ENCODE measurements at places on chromosomes 5 and 9. TPM values are rescaled to one million over a fixed set of nuclear protein-coding genes. Genes with fewer than 3 reads are reported as not detected.

Gene MYO10
- total RNA-seq: 122 TPM

Gene COL5A1
- 6.7 TPM for total RNA-seq

Gene TRIM32
- total RNA-seq: 23.7 TPM

GRCh38 chr5:56465769-56466135 lies 232.6 kb upstream of the ANKRD55 start:
- H3K27me3 ChIP-seq: no peaks in the 10 kb centered on the region
- no peaks in the 10 kb centered on the region for H3K36me3 ChIP-seq
- DNase-seq: no peak
- H3K4me3 ChIP-seq: no peak overlapping the region
- H3K4me1 ChIP-seq: no peaks in the 10 kb centered on the region
- H3K27ac ChIP-seq: no peak overlapping the region

Gene ADCY2
- total RNA-seq: 7.8 TPM

- no peaks in the 10 kb centered on the region for H3K4me1 ChIP-seq
- H3K27me3 ChIP-seq: no peaks in the 10 kb centered on the region
- no peak overlapping the region for H3K27ac ChIP-seq
- no peaks in the 10 kb centered on the region for H3K36me3 ChIP-seq
- DNase-seq: no peak
These were observed 301.3 kb upstream of the IRX4 start for GRCh38 chr5:2184026-2184366.

Gene BTNL3
- 97.7 TPM for total RNA-seq

Gene SLC34A3
- total RNA-seq: 4.0 TPM

DNA sequence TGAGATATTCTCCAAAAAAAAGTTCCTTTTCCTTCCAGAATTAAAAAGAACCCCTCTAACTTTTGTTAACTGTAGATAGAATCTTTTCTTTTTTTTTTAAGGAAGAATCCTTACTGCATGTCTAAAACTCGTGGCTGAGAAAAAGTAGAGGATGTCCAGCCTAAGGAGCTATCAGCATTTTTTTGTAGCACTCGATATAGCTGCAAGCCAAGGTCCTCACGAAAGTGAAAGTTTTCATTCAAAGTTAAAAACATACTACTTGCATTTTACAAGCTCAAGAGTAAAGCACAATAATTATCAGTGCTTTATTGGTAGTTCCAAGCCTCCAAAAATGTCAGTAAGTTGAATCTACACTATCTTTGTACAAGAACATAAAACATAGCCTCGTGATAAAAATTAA lies 28.7 kb upstream of the ZSWIM6 start:
- H3K36me3 ChIP-seq: no peaks in the 10 kb centered on the region
- no peaks in the 10 kb centered on the region for H3K4me1 ChIP-seq
- no peak overlapping the region for H3K27ac ChIP-seq
- no peaks in the 10 kb centered on the region for H3K27me3 ChIP-seq

Gene SOHLH1
- total RNA-seq: not detected

DNA sequence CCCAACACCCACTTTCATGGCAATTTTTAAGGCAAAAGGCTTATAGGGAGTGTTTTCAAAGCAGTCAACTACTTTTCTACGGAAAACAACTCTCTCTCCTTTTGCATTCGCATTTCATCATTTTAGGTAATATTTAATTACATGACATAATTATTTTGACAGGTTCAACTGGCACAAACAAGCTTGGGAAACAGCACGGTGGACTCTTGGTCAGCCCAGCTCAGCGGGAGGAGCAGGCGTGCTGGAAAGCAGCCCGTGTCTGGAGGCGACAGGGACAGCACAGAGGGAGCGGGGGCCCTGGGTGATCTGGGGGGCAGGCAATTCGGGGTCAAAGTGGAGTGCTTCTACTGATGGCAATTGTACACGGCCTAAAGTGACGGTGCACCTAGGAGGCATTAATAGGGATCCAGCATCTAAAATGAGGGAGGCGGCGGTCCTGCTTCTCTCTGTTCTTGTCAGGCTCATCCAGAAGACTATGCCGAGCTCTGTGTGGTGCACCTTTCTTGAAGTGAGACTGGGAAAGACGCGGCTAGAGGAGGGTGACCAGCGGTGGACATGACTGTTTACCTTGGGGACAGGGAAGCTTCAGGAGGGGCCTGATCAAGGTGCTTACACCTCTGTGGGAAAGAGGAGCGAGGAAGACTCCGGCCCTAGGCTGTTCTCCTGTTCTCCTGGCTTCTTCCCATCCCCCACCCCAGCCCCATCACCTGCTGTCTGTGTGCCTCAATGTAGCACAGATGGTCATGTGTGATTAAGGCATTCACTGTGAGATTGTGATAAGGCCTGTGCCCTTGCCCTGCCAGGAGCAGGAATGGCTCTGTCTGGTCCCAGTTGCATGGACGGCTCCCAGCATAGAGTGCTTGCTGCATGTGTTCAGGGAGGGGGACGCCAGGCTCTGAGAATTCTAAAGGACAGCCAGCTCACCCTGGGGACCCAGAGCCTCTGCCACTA lies 3.4 kb downstream of the MYMK start:
- H3K4me1 ChIP-seq: no peaks in the 10 kb centered on the region
- H3K4me3 ChIP-seq: no peak overlapping the region
- no peak overlapping the region for H3K27ac ChIP-seq
- H3K27me3 ChIP-seq: no peaks in the 10 kb centered on the region
- H3K36me3 ChIP-seq: no peaks in the 10 kb centered on the region

Gene OBP2A
- total RNA-seq: not detected

Gene PTPRD
- total RNA-seq: 125 TPM

DNA sequence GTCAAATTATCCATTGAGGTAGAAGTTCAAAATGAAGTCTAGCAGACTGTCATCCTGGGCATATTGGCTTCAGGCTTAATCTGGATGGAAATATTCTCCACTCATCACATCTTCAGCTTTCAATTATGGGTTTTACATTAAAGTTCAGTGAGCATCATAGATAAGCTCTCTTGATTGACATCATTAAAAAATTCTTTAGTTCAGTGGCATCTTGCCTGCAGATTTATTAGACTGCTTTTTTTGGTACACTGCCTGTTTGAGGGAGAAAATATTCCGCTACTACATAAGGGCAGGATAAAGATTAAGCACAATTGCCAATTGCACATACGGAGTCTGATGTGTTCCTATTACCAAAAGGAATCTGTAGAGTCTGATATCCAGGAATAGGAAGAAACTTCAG lies 2353.8 kb downstream of the MAT2B start:
- no peaks in the 10 kb centered on the region for H3K36me3 ChIP-seq
- no peaks in the 10 kb centered on the region for H3K4me1 ChIP-seq
- no peak overlapping the region for H3K4me3 ChIP-seq
- H3K27ac ChIP-seq: no peak overlapping the region
- no peak for DNase-seq

DNA sequence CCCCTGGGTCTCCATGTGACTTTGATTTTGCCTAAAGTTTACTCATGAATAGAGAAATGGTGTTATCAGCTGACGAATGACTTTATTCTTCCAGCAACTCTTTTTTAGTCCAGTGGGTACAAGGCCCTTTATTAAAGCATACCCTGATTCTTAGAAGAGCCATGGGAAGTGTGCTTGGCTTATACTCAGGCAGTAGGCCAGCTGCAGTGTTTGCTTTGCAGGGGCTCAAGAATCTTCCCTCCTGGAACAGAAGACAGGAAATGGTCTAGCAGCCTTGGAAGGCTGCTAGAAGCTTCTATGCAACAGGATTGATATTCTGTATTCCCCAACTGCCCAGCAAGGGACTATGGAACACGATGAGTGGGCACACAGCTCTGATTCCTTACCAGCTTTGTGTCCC lies 73.4 kb upstream of the PLPP6 start:
- no peaks in the 10 kb centered on the region for H3K27me3 ChIP-seq
- H3K4me1 ChIP-seq: no peaks in the 10 kb centered on the region
- no peak for DNase-seq

Gene C9orf153
- total RNA-seq: 0.54 TPM

DNA sequence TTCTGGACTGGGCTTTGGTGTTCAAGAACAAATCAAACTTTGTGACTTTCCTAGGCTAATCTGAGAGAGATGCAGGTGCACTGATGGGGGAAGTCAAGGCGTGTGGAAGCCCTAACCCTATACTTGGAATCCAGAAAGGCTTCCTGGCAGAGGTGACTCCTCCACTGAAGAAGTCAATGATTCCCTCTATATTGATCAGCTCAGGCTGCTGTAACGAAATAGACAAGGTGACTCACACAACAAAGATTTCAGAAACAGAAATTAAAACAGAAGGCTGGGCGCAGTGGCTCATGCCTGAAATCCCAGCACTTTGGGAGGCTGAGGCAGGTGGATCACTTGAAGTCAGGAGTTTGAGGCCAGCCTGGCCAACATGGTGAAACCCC lies 69.6 kb upstream of the GGTA1 start:
- no peak for DNase-seq
- peaks cover 18% of the 10 kb centered on the region for H3K4me1 ChIP-seq
- H3K36me3 ChIP-seq: no peaks in the 10 kb centered on the region
- H3K27me3 ChIP-seq: no peaks in the 10 kb centered on the region

Gene IFNB1
- total RNA-seq: not detected

DNA sequence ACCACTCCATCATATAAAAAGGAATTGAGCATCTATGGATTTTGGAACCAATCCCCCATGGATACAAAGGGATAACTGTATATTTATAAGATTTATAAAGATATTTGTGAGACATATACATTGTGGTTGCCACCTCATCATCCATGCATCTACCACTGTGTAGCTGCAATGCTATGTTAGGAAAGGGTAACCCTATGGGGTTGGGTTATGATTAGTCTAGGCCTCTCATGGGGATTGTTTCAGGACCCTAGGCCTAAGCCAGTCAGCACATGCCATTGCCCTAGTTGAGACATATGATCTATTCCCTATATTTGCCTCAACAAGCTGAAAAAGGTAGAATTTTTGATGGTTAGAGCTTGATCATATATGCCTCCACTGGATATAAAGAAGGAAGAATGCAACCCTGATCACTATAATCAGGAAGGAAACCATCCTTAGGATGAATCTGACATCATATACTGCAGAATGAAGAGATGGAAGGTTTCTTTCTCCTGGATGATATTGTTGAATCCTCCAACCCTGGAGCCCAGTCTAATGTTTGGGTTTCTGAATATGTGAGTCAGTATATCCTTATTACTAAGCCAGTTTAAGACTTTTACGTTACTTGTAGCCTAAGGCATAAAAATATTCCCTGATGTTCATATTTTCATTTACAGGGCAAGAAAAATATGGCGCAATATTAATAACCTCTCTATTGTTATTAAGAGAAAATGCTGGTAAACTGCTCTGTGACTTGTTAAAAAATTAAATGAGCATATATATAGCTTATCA lies 94.2 kb downstream of the ADAMTS19 start:
- H3K36me3 ChIP-seq: no peaks in the 10 kb centered on the region
- H3K27me3 ChIP-seq: no peaks in the 10 kb centered on the region
- no peaks in the 10 kb centered on the region for H3K4me1 ChIP-seq
- H3K27ac ChIP-seq: no peak overlapping the region
- H3K4me3 ChIP-seq: no peak overlapping the region

Data from Peyer's patch (tissue), 4 donors.